ENCODE measurements at places on chromosomes 16 and 17. TPM values are rescaled to one million over a fixed set of nuclear protein-coding genes. Genes with fewer than 3 reads are reported as not detected.

The DOC2A gene
- 2.5 TPM for total RNA-seq

The SLC5A10 gene
- total RNA-seq = not detected

The CRAMP1 gene
- 22.9 TPM for total RNA-seq

The ATXN1L gene
- total RNA-seq = 15.3 TPM

GRCh38 chr17:1331708-1332107 is 52.2 kb downstream of the TRARG1 start:
- DNase-seq = no peak

GRCh38 chr17:31778523-31778922 is 80.5 kb downstream of the COPRS start:
- DNase-seq = no peak

DNA sequence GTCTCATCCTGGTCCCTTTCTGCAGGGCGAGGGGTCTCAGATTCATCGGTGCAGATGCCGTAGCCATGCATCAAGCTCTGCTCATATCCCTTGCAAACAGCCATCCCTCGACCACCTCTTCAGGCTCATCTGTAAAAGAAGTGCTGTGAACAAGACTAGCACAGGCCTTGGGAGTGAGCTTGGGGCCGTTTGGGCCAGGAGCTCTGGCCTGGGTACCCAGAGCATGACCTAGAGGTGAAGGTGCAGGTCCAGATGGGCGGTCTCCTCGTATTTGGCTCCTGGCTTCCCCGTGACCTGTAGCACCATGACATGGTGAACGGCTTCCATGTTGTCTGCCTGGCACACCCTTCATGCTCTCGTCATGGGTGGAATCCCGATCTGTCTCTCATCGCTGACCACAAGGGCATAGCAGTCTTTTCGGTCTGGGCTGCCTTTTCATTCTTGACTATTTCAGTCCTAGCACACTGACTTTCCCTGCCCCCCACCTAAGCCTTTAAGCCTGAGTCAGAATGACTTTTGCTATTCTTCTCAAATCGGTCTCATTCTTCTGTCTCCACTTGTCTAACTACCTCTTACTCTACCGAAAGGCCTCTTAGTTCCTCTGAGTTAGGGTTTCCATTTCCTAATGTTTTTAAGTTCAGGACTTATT is 216.0 kb downstream of the FOXL1 start:
- no peak for DNase-seq

The ZKSCAN2 gene
- 6.3 TPM for total RNA-seq

- peak; percentile 34 for DNase-seq
Measured at GRCh38 chr17:38663125-38663751, 11.5 kb downstream of the EPOP start.

- DNase-seq = peak; percentile 12
Measured at GRCh38 chr17:55090079-55090492, 121.5 kb downstream of the STXBP4 start.

The NFATC2IP gene
- total RNA-seq = 66.9 TPM

The OTOP3 gene
- total RNA-seq = not detected

The TEKT5 gene
- total RNA-seq = not detected

Measured in activated T-cell treated with anti-CD3 and anti-CD28 coated beads, Interleukin-2, amount 50 U/mL, for 4 hours (primary cell).